ENCODE measurements at places on chromosomes 5 and 9.
A peak's percentile ranks its signal among the peaks of the same experiment; 100 is the strongest.

DNA sequence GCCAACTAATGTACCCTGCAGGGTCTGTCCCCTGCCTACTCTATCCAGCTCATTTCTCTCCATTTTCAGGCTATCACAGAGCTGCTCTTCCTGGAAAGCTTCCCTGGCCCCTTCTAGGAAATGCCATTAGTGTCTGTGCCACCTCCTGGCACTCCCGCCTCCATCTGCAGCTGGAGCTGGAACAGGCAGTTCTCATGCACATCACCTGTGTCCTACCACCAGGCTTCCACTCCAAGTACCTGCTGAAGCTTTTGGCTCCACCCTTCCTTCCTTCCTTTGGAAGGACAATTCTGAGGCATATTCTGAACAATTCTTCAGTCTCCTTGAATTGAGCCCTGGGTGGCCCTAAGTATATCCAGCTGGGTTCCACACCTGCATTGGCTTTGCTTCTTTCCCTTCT, 156.2 kb upstream of the ZNF618 start:
- no peak for DNase-seq

GRCh38 chr5:104372796-104373195, 810.2 kb upstream of the NUDT12 start:
- DNase-seq: no peak

DNA sequence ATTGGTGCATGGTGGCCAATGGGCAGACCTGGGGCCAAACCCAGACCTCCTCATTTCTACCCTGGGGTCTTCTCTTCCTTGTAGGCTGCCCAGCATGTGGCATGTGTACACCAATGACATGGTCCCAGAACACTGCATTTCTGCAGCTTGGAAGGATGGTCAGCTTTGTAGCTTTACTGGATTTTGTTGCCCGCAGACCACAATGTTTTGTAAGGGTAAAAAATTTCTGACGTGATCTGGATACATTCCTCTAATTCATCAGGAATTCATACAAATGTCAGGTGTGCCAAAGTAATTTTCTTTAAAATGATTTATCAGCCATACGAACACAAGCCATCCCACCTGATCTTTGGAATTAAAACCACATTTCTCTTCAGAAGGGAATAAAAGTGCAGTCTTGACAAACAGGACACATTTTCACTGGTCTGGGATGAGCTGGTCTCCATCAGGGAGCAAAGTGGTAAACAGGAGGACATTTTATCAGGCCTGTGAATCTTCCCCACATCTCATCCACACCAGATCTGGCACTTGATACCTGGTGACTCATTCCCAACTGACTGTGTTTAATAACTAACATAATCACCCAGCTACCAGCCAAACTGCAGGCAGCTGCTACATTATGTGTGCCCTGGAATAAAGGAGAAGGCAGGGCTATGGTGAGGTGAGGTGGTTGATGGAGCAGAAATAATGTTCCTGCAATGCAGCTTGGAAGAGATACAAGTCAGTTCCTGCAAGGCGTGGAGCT, 103.9 kb downstream of the SPOCK1 start:
- DNase-seq: no peak

- DNase-seq: no peak
Observed at GRCh38 chr9:20511686-20512085, 110.6 kb downstream of the MLLT3 start.

- DNase-seq: no peak
Observed at GRCh38 chr5:31113101-31113500, 80.4 kb upstream of the CDH6 start.

- DNase-seq: no peak
Observed at GRCh38 chr5:107553117-107553555, 117.6 kb downstream of the EFNA5 start.

GRCh38 chr9:105039175-105039799, 111.3 kb upstream of the ABCA1 start:
- no peak for DNase-seq

GRCh38 chr5:143135832-143136551, 267.5 kb downstream of the NR3C1 start:
- DNase-seq: no peak

DNA sequence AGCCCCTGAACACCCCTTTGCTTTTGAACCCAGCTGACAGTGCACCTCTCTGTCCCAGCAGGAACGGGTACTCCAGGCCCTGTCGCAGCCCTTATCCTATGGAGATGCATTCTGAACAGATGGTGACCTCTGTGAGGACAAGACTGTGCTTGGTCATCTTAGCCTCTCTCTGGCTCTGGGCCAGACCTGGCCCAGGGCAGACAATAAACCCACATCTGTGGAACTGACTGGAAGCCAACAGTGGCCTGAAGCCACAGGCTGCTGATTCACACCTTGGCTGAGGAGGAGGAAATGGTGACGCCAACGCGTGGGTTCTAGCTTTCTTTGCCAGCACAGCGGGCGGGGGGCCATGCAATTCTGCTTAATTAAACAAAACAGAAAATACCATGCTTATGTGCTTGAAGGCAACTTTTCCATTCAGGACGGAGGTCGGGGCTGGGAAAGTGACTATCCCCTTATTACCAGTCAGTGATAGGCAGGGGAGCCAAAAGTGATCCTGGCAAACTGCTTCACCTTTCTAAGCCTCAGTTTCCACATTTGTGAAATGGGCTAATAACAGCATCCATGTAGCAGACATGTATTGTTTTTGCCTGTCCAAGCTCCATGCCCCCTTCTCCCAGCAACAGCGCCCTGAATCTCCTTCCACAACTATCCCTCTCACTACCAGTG, 10.8 kb downstream of the SH3PXD2B start:
- peak; percentile 65 for DNase-seq

GRCh38 chr5:138793575-138793974, 40.4 kb downstream of the CTNNA1 start:
- no peak for DNase-seq

DNA sequence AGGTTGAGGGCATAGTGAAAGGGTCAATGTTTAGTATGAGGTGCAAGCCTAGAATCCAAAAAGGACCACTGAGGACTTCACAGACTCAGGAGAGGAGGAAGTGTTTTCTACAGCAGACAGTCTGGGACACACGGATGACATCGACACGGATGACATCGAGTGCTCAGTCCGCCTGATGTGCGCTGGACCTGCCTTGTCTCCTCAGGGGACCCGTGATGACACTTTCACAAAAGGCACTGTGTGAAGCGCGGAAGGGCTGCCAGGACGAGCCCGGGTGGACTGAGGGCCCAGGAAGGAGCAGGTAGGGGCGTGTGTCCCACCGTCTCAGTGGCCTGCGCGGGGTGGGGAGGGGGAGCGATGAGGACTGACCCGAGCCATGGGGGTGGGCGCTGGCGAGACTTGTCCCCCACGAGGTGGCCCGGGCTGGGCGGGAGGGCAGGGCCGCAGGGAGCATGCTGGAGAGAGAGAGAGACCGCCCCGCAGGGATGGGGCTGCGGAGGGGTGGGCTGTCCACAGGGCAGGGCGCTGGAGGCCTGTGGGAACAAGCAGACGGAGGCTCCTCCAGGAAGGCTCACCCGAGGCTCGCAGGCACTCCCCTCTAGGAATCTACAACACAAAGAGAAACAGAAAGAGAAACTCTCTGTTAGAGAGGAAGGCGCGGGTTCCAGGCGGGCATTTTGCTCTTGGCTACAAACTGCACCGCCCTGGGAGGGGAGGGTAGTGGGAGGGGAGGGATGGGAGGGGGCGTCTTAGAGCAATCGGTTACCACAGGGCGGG, 54.9 kb downstream of the USP20 start:
- peak; percentile 71 for DNase-seq

GRCh38 chr5:133319905-133320520, 268.2 kb downstream of the HSPA4 start:
- no peak for DNase-seq

DNA sequence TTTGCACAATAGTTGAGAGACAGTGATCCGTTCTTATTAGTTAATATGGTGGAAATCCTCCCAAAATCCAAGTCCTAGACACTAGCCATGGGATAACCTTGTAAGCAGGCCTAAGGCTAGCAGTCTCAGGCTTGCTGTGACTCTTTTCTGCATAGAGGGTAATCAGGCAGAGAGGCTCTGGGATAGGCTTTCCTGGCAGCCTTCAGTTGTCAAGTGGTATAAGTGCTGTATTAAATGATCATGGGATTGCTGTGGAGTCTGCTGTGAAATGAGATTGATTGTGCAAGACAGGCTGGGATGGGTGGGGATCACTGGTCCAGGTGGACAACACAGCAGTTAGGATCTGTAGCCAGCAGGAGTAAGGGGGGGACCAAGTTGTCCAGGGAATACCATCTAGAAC, 416.4 kb downstream of the TLE4 start:
- no peak for DNase-seq

- DNase-seq: no peak
Observed at GRCh38 chr9:123631862-123632261, 275.9 kb downstream of the CRB2 start.

DNA sequence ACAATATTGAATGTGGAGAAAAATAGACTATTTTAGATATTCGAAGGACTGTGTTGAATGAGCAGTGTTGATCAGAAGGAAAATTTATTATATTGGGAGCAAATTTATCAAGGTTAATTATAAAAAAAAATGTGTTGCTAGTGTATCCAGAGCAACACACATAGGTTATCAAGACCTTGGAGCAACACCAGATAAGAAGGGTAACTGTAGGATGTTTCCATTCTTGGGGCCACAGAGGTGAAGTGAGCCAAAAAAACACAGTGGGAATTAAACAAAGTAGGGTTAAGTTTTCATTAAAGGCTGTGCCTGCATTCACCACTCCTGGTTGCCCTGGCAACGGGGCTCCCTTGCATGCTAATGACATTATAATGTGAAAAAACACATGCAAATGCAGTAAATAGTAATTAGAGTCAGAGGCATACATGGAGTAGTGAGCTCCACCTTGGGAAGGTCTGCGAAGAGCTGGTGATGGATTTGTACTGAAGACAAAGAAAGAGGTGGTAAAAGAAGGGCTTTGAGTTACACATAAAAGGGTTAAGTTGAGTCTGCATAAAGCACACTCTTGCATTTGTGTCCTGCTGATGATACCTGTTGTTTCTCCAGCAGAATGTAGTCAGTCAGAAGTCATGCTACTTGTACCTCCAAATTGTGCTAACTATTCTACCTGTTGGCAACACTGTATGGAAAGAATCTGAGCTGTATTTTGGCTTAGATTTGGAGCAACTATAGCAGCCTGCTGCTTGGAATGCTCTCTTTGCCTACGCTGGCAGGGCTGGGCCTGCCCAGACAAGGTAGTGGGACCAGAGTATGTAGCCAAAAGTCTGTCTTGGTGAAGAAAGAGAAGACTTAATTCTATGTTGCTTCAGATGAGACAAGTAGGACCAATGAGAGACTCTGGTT, 59.6 kb downstream of the ATG10 start:
- DNase-seq: no peak

GRCh38 chr9:61669352-61669751, 479.5 kb downstream of the SPATA31A7 start:
- DNase-seq: no peak

- DNase-seq: no peak
Observed at GRCh38 chr5:140181002-140181483, 6.1 kb downstream of the CYSTM1 start.

DNA sequence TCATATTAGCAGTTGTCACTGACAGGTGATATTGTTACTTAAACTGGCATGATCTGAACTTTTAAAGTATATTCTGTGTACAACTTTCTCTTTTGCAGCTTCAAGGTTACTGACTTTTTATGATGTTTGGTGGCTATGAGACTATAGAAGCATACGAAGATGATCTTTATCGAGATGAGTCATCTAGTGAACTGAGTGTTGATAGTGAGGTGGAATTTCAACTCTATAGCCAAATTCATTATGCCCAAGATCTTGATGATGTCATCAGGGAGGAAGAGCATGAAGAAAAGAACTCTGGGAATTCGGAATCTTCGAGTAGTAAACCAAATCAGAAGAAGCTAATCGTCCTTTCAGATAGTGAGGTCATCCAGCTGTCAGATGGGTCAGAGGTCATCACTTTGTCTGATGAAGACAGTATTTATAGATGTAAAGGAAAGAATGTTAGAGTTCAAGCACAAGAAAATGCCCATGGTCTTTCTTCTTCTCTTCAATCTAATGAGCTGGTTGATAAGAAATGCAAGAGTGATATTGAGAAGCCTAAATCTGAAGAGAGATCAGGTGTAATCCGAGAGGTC, 5.9 kb downstream of the ZCCHC7 start:
- no peak for DNase-seq

GRCh38 chr5:14881826-14882225, 10.2 kb upstream of the ANKH start:
- no peak for DNase-seq

- no peak for DNase-seq
Observed at GRCh38 chr5:160272889-160273288, 39.5 kb downstream of the CCNJL start.

- DNase-seq: no peak
Observed at GRCh38 chr5:142078706-142079105, 29.9 kb upstream of the NDFIP1 start.
